ENCODE measurements at places on chromosomes 16 and 17.

- no peak for DNase-seq
Measured at GRCh38 chr16:8735574-8735973, 61.2 kb downstream of the ABAT start.

- DNase-seq, result no peak
Measured at GRCh38 chr16:69093974-69094373, 11.5 kb upstream of the HAS3 start.

GRCh38 chr17:81647640-81648012 is 8.7 kb downstream of the PDE6G start:
- DNase-seq, result no peak

- DNase-seq, result no peak
Measured at GRCh38 chr17:49082231-49082630, 50.3 kb upstream of the B4GALNT2 start.

GRCh38 chr16:21611198-21611555 is 11.8 kb downstream of the METTL9 start:
- DNase-seq, result no peak

GRCh38 chr17:42403150-42403549 is 14.9 kb upstream of the STAT3 start:
- peak; percentile 26 for DNase-seq

DNA sequence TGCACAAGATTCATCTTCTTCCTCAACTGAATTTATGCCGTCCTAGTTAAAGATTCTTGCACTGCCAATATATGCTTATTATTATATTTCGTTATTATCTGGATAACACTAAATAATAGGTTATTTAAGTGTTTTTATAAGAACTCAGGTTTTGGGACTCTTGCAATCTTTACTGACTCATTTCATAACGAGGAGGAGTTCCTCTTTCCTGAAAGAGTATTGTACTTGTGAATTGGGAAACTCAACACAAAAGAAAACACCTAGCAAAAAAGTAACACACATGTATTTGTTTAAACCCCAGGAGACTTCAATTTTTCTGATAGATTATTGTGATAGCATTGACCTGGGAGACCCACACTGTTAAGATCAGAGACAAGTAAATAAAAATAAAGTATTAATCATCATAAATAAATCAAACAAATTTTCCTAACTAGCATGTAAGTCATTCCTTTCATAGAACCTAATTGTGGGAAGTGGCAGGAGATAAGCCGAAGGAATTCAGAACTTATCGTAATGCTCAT is 505.8 kb downstream of the KCNJ2 start:
- DNase-seq, result no peak

- no peak for DNase-seq
Measured at GRCh38 chr16:85445064-85445778, 167.9 kb upstream of the GSE1 start.

- DNase-seq, result no peak
Measured at GRCh38 chr16:82735673-82736091, 108.9 kb downstream of the CDH13 start.

DNA sequence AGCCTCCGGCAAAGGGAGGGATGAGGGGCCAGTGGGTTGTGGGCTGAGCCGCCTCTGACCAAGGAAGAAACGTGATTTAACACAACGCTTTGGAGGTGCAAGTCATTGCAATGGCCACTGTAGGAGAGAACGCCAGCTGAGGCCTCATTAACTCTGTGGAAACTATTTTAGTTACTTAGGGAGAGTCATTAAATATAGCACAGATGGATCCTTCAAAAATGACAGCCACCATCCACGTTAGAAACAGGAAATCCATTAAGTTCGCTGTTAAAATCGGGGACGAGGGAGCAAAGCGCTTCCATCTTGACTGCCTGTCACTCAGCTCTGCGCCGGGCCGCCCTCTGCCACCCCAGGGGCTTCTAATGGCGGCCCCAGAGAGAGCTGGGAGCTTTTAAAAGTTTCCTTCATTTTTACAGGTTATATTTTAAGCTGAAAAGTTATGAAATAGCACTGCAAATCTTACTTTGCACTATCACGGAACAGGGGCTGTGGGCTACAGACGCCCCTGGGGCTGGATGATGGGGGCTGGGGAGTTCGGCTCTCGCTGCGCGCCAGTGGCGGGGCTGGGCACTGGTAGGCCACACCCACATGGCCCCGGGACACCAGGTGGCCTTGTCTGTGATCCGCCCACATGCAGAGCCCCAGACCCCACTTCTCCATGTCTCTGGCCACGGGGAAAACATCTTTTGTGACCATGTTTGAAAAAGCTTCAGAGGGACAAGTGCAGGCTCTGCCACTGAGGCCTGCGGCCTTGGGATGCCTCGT is 54.6 kb downstream of the LMF1 start:
- no peak for DNase-seq

DNA sequence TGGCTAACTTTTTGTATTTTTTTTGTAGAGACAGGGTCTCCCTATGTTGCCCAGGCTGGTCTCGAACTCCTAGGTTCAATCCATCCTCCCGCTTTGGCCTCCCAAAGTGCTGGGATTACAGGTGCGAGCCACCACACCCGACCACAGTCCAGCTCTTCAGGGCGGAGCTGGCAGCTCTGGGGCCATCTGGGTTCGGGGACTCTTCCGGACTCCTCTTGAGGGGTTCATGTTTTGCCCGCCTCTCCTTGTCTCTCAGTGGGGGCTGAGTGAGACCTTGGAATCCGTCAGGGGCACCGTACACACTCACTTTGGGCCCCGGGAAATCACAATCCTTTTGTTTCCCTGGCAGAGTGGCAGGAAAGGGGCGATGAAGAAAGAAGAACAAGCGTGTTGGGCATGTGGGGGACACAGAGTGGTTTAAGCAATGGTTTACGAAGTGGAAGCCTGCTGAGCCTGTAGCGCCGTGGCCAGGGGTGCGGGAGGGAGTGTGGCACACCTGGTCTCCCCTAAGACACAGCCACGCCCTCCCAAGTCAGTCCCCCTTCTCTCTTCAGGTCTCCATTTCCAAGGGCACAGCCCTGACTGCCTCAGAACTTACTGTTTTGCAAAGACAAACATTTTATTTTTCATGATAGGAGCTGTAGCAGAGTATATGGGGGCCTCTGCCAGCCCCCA is 26.1 kb downstream of the TNS4 start:
- no peak for DNase-seq

GRCh38 chr16:56344518-56345405 is 80.6 kb downstream of the AMFR start:
- no peak for DNase-seq

- no peak for DNase-seq
Measured at GRCh38 chr17:76727745-76728456, 1.3 kb downstream of the METTL23 start.

- DNase-seq, result no peak
Measured at GRCh38 chr17:44541884-44542581, 15.3 kb upstream of the FZD2 start.

GRCh38 chr16:69928856-69929400 is 22.2 kb upstream of the CLEC18A start:
- no peak for DNase-seq

GRCh38 chr17:50559674-50560184 is 786 bp upstream of the CACNA1G start:
- no peak for DNase-seq

DNA sequence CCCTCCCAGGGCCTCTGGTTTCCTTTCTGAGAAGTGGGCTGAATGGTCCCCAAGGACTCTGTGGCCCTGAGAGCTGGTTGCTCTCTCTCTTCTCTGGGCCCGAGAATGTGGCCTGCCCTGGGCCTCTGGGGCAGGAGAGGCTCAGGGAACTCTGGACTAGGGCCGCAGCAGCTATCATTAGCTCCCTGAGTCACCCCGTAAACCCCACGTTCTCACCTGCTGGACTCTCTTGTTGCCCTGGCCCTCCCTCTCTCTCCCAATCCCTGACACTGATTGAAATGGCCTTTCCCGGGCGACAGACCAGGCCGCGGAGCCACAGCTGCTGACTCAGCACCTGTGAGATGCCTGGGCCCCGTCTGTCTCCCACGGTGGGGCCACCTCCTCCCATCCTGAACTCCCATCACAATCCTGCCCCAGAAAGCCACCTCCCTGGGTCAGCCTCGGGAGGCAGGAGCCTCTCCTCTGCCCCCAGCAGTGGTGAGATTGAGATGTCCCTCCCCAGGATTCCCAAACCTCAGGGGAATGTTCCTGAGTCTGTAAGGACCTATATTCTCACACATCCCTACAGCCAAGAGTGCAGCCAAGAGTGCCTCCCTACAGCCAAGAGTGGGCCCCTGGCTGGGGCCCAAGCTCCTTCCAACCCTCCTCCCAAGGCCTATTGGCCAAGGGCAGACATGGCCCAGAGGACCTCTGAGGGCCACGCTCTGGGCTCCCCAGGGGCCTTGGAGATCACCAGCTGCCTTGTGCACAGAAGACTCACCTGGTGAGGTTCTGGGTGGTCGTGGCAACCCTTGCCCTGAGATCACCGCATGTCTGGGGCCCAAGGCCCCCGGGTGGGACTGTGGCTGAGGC is 470 bp downstream of the TRPV3 start:
- DNase-seq, result no peak

DNA sequence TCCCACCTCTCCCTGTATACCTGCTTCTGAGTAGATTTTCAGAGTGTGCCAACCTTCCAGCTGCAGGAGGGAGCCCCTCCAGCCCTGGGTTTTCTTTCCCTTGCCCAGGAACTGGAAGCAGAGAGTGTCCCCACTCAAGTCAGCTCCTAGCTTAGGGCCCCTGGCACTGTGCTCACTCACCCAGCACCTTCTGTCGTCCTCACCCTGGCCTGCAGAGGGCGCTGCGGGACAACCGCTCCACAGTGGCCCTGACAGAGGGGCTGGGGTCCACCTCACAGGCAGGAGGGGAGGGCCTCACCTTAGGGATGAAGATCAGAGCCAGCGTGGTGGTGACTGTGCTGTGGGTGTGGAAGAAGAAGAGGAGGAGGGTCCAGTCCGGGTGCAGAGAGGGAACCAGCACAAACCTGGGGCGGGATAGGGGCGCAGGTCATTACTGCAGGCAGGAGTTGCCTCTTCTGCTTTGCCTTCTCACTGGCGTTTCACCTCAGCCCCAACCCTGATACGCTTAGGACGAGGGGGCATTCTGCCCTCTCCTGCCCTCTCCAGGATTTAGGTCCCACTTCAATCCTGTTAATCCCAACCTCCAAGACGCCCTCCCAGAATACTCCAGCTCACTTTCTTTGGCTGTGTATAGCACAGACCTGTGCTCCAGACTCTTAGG is 10.0 kb downstream of the GPR179 start:
- DNase-seq, result no peak

DNA sequence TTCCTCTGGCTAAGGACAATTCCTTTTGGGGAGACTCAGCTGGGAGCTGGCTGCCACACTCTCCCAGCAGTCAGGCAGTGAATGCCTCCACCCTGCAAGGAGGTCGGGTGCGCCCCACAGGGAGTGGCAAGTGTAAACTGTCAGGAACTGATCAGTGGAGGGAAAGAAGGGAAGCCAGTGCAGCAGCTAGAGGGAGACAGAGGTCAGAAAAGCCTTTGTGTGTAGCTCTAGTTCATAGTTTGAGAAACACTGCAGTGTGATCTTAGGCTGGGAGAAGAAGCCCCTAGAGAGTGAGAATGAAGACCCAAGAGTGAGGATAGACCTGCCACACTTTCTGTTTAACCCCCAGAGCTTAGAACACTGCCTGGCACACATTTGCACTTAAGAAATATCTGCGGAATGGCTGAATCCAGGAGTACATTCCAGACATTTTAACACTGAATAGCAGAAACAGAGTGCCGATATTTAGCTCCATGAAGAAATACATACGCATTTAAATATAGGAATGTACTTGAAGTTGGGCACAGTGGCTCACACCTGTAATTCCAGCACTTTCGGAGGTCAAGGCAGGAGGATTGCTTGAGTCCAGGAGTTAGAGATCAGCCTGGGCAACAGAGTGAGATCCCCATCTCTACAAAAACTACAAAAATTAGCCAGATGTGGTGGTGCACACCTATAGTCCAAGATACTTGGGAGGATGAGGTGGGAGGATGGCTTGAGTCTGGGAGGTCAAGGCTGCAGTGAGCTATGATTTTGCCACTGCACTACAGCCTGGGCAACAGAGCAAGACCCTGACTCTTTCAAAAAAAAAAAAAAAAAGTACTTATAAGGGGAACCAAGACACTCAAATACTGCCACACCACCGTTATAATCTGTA is 11.1 kb upstream of the SLC5A11 start:
- no peak for DNase-seq

DNA sequence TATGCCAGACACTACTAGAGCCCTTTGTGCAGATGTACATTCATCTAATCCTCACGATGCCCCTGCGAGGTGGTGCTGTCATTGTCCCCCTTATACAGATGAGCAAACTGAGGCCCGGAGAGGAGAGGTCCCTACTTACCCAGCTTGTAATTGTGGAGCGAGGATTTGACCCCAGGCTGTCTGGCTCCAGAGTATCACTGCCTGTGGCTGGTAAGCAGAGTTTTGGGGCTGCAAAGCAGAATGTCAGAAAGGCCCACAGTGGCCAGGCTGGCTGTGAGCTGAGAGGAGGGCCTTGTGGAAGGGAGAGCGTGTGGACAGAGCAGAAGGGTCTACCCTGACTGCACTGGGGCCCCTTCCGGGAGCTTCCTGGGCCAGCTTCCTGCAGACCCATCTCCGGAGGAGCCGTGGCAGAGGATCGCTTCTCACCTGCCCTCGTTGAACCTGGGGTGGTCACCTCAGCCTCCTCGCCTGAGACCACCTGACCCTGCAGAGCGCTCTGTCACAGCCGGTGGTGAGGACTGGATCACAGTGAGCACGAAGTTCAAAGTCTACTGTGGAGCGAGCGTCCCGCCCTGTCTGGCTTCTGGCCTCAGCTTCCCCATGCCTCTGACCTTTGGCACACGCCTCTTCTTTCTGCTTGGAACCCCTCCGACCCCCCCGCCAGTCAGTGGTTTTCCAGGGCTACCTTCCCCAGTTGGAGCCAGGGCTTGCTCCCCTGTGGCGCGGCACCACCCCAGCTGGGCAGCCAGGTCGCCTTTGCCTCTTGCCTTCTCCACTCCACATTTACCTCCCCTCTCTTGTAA is 12.1 kb downstream of the CMIP start:
- no peak for DNase-seq

- DNase-seq, result no peak
Measured at GRCh38 chr17:64036198-64036922, 15.9 kb upstream of the ICAM2 start.

GRCh38 chr17:28071891-28072606 is 29.6 kb downstream of the NLK start:
- DNase-seq, result no peak

- DNase-seq, result no peak
Measured at GRCh38 chr17:74758848-74759168, 10.4 kb downstream of the NHERF1 start.

DNA sequence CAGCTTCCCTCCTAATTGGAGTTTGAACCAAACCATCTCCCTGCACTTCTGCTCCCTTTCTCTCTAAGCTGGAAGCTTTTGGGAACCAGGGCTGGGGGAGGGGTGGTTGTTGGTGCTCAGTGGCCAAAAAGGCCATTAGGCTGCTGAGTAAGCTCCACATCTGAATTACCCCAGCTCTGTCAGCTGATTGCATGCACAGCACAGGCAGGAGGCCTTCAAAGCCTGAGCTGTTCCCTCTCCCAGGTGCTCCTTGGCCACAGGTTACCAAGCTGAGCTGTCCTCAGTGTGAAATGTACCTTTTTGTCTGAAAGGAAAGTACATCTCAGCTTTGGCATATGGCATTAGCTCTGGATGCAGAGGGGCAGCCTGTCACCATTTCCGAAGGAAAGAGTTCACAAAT is 6.2 kb upstream of the TBKBP1 start:
- DNase-seq, result no peak

Data from stimulated activated CD8-positive, alpha-beta memory T cell treated with anti-CD3 and anti-CD28 coated beads, Interleukin-7, amount 100 ng/mL, for 4 hours (primary cell).